Foreskin fibroblast (primary cell): ENCODE measurements at places on chromosomes 12 and 14.

GRCh38 chr12:46915082-46915481 lies 89.3 kb upstream of the SLC38A4 start:
- peak; percentile 96 for DNase-seq

- peak; percentile 78 for DNase-seq
Observed at GRCh38 chr12:53676656-53677015, 753 bp upstream of the ATP5MC2 start.

- DNase-seq: no peak
Observed at GRCh38 chr12:77113971-77114370, 48.6 kb upstream of the E2F7 start.

- DNase-seq: no peak
Observed at GRCh38 chr12:99911967-99912366, 72.8 kb downstream of the ANKS1B start.

- no peak for DNase-seq
Observed at GRCh38 chr14:99733540-99734405, 49.7 kb downstream of the CYP46A1 start.

- DNase-seq: peak; percentile 24
Observed at GRCh38 chr12:57890191-57891115, 43.9 kb upstream of the CTDSP2 start.

GRCh38 chr12:30977537-30978349 lies 51.2 kb downstream of the TSPAN11 start:
- DNase-seq: no peak

DNA sequence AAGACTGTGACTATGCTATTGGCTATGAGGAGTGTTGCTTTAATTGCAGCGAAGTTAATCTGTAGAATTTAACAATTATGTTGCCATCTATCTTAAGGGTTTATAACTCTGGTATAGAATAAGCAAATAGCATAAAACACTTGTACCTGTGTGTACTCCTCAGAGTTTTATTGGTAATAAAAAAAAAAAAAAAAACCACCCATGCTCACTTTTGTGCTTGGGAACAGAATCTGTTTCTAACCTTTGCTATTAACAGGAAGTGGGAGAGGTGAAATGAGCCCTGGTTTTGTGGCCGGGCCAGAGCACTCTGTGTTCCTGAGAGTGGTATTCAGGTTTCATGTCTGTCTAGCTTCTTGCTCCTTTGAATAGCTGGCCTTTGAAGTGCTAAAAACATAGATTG lies 53.1 kb downstream of the PDE3A start:
- DNase-seq: no peak

- DNase-seq: no peak
Observed at GRCh38 chr12:1908758-1909157, 9.7 kb downstream of the CACNA2D4 start.

- DNase-seq: no peak
Observed at GRCh38 chr12:42912367-42912766, 322.8 kb upstream of the PRICKLE1 start.

DNA sequence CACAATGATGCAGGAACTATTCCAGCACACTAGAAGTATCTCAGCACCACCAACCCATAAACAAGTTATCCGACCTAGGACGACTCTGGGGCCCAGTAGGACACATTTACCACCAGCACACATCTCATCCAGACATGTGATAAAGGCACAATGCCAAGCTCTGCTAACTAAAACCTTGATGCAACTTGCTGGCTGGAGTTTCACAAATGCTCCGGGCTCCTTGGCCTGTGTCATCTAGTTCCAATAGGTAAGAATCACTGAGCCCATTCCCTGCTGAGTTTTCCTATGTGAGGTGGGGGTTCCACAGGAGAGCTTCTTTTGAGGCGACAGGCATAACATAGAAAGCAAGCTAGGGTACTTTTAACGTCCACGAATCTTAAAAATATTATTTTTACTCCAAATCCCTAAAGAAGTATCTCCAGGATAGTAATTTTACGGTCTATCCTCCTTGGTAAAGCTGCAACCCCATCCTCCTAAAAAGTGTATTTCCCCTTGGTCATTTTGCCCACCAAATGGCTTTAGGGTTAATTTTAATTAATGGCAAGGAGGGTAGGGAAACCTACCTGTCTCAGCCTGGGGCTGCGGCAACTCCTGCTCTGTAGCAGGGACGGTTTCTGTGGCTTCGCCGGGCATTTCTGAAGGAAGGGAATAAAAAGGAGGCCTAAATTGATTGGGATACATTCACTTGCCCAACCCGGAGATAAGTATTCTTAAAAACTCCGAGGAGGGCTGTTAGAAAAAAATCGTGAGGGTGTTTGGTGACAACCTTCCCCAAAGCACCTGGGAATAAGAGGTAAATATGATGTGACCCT lies 1.0 kb downstream of the NACA start:
- peak; percentile 64 for DNase-seq

GRCh38 chr12:41536813-41537490 lies 348.8 kb downstream of the PDZRN4 start:
- no peak for DNase-seq

GRCh38 chr14:103312006-103312635 lies 21.9 kb upstream of the EIF5 start:
- DNase-seq: no peak

DNA sequence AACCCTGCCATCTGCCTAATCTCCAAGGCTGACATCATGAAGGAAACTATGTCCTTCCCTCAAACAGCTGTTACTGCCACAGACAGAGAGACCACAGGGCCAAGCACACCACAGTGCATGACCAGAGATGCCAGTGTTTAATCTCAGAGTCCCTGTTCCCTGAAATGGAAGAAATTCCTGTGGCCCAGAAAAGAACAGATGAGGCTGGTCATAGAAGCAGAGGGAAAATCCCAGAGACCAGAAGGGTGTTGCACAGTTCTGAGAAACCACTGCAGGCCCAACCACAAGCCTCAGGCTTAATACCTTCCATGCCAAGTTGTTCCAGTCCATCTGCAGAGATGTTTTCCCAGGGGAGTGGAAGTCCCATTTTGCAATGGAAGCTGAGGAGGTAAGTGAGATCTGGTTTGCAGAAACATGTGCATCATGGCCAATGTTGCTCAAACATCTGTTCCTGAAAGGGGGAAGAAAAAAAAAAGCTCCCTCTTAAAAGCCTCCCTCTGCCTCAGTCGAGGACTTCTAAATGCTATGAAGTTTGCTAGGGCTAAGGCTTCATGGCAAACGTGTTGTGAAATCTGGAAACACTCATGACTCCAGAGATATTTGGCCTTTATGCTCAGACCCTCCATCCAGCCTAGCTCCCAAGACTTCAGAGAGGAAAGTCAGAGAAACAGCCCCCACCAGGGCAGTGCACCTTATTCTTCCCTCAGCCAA lies 98.6 kb downstream of the SCARB1 start:
- peak; percentile 78 for DNase-seq

- no peak for DNase-seq
Observed at GRCh38 chr14:24274101-24274543, 2.7 kb upstream of the RABGGTA start.

GRCh38 chr12:78864403-78864869 lies at the start of gene SYT1:
Gene SYT1, plus strand, starts transcription at chr12:78864774.
- DNase-seq: peak; percentile 79

GRCh38 chr14:62126879-62127478 lies 364.8 kb downstream of the SNAPC1 start:
- peak; percentile 12 for DNase-seq

- DNase-seq: no peak
Observed at GRCh38 chr12:56129942-56130495, 2.0 kb downstream of the ESYT1 start.

GRCh38 chr14:59229653-59230406 lies 41.4 kb downstream of the DAAM1 start:
- DNase-seq: no peak
